ENCODE measurements at places on chromosomes 16 and 17.

DNA sequence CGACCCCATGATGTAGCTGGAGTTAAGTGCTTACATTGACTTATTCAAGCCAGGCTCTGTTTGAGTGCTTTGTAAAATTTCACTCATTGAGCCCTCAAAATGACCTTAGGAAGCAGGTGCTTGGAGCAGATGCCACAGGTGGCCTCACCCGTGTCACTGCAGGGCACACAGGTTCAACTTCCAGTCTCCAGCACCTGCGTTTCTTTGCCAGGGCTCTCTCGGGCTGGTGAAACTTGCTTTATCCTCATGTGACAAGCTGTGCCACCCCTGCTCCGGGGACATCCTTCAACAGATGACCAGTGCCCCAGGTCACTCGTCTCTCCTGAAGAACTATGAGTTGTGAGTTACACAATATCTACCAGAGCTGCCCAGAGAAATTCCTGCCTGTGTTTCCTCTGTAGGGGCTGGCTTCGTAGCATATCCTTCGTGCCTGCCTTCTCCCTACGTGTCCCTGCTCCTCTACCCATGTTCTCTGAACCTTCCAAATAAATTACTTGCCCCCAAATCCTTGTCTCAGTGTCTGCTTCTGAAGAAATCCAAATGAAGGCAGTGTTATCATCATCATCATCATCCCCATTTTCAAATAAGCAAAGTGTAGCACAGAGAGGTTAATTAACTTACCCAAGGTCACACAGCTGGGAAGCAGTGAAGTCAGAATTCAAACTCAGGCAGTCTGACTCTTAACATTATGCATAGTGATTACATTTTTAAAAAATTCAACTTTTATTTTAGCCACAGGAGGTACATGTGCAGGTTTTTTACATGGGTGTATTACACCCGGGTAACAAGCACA, 352.5 kb downstream of the NPIPA8 start:
- no peak for DNase-seq

- DNase-seq: peak; percentile 85
Measured at GRCh38 chr16:29994600-29995323, 655 bp downstream of the HIRIP3 start.

GRCh38 chr16:50601341-50601740, 53.1 kb downstream of the NKD1 start:
- no peak for DNase-seq

- no peak for DNase-seq
Measured at GRCh38 chr17:40910441-40910841, 25.4 kb upstream of the KRT20 start.

GRCh38 chr16:49849754-49850108, 6.2 kb downstream of the ZNF423 start:
- no peak for DNase-seq

GRCh38 chr17:65155622-65156021, 18.5 kb downstream of the RGS9 start:
- DNase-seq: no peak

GRCh38 chr17:71361656-71362450, 759.0 kb upstream of the SOX9 start:
- DNase-seq: no peak

- no peak for DNase-seq
Measured at GRCh38 chr17:8459107-8459506, 23.4 kb downstream of the NDEL1 start.

DNA sequence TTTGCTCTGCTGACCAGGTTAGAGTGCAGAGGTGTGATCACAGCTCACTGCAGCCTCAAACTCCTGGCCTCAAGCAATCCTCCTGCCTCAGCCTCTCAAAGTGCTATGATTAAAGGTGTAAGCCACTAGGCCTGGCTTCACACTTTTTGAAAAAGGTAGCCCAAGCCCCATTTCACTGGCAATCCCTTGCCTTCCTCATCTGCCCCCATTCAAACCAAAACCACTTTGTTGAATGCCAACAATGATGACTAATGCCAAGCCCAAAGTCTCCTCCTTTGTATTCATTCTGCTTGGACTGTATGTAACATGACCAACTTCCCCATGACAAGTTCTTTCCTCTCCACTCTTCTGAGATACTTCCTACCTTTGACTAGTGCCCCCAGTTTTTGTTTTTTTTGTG, 33.1 kb downstream of the N4BP1 start:
- peak; percentile 43 for DNase-seq

GRCh38 chr16:28108590-28109247, 45.2 kb upstream of the GSG1L start:
- no peak for DNase-seq

- no peak for DNase-seq
Measured at GRCh38 chr16:89829630-89830437, 1.6 kb downstream of the SPIRE2 start.

DNA sequence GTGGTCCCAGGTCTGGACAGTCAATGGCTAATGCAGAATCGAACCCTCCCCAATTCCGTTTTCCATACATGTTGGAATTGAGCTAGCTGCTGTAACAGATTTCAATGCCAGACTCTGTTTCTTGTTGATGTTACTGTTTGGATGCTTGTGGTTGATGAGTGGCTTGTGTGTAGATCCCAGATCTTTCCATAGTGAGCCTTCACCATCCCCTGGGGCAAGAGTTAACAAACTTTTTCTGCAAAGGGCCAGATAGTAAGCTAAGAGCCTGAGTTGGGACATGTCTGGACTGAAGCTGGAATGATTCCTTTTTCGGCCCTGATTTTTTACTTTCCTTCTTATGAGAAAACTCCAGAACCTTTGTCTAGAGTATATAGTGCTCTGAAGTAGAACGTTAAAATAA, 296.3 kb downstream of the CPPED1 start:
- no peak for DNase-seq

GRCh38 chr17:74199306-74200092, 4.0 kb upstream of the RPL38 start:
- DNase-seq: peak; percentile 84

GRCh38 chr17:18191967-18192366, 8.3 kb downstream of the ALKBH5 start:
- DNase-seq: no peak

DNA sequence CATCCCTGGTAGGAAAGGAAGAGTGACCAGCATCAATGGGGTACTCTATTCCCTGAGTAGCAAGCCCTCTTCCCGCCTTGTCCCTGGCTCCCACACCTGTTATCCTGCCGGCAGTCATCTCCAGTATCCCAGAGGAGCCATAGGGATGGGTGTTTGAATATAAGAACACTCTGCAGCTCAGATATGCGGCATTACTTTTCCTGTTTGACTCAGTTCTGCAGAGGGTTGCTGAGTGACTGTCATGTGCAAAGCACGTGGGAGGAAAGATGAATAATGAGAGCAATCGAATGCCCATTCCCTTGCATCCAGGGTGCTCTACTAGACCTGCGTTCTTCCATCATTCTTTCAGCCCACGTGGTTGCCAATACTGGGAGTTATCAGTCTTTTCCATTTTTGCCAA, 115.1 kb downstream of the PRKCB start:
- DNase-seq: no peak

DNA sequence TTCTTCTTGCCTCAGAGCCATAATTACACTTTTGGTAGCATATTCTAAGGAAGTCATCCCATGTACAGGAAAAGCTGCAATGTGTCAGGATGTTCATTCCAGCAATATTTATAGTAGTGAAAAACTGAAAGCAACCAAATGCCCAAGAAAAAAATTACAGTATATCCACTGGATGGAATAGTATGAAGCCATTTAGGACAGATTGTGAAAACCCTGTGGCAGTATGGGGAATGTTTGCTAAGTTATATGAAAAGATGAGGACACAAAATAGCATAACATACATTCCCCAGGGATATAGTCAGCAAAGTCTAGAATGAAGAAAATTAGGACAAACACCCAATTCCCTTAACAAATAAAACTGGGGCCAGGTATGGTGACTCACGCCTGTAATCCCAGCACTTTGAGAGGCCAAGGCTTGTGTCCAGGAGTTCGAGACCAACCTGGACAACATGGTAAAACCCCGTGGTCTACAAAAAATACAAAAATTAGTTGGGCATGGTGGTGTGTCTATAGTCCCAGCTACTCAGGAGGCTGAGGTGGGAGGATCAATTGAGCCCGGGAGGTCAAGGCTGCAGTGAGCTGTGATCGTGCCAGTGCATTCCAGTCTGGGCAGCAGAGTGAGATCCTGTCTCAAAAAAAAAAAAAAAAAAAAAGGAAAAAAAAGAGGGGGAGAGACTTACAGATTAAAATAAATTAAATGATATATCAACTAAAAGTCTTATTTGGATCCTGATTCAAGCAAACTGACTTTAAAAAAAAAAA, 2.3 kb downstream of the LRRC3C start:
- DNase-seq: no peak

DNA sequence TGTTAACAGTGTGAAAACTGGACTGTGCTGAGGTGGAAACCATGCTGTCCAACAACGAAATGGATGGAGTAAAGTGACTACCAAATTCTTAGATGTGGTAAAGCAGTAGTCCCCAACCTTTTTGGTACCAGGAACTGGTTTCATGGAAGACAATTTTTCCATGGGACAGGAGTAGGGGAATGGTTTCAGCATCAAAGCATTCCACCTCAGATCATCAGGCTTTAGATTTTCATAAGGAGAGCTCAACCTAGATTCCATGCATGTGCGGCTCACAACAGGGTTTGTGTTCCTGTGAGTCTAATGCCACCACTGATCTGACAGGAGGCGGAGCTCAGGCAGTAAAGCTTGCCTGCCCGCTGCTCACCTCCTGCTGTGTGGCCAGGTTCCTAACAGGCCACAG, 11.5 kb downstream of the SLX4 start:
- no peak for DNase-seq

DNA sequence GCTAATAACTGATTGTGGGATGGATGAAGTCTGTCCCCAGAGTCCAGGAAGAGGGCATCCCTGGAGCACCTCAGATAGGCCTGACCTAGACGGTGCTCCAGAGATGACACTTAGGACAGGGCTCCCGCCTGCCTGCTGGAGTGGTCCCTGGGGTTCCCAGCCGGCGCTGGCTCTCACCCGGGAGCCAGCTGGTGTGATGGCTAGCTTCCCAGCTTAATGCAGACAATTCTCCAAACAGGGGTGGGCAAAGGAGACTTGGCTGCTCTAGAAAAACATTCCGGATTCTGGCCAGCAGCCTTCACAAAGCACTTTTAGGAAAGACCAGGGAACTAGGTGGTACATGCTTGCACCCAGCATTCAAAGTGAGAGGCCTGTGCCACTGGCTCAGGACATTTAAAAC, 18.6 kb downstream of the ACE start:
- DNase-seq: no peak

DNA sequence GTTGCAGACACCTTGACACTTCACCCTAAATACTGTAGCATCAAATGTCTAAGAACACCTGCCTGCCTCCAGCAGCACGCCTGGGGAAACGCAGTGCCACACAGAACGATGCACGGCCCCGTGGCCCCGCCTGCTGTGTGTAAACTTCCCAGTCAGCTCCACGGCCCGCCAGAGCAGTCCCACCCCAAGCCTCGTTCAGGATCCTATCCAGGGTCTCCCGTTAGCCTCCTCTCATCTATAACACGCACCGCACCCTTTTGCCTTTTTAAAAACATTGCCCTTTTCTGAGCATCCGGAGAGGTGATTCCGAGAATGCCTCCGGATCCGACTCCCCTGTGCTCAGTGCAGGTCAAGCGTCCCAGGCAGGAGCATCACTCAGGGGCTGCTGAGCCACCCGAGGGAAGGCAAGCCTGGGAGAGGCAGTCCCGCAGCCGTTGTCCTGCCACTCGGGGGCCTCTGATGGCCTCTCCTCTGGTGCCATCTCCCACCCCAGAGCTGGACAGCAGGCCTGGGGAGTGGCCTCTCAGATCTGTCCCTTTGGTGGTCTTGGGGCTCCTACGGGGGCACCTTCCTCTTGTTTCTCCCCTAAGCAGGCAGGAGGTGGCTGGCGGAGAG, 37.9 kb upstream of the SLC38A10 start:
- no peak for DNase-seq

- peak; percentile 73 for DNase-seq
Measured at GRCh38 chr16:50547340-50548124, 664 bp upstream of the NKD1 start.

DNA sequence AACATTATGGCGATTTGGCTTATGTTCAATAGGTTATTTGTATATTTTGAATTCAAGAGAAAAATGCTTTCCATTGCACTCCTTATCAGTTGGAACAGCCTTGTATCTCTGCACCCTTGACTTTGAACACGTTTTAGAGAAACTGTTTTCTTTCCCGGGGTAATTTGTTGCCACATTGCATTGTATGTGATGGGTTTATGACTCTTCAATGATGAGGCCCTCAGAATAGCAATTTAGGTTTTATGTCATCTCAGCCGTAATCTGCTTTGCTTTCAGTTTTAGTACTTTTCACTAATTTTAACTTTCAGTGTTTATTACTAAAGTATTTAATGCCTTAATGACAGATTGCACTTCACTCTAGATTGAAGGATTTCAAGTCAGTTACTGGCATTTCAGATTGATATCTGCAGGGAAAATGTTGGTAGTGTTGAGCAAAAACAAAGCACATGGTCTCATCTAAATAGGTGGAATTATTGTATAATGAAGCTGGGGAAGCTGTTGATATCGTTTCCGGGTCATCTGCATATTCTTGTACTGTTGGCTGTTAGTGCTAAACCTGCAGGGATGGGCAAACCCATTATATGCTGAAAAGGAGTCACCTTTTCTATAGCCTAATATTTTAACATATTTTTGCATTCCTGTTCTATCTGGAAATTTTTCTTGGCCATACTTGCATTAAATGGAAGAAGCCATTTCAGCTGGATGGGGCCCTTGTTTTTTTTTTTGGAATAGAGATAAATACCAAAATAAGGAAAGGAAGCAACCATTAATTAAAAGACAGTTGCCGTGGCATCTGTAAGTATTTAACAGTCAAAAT, 2.0 kb downstream of the LUC7L3 start:
- DNase-seq: no peak

- no peak for DNase-seq
Measured at GRCh38 chr16:26806657-26807056, 260.1 kb upstream of the C16orf82 start.

DNA sequence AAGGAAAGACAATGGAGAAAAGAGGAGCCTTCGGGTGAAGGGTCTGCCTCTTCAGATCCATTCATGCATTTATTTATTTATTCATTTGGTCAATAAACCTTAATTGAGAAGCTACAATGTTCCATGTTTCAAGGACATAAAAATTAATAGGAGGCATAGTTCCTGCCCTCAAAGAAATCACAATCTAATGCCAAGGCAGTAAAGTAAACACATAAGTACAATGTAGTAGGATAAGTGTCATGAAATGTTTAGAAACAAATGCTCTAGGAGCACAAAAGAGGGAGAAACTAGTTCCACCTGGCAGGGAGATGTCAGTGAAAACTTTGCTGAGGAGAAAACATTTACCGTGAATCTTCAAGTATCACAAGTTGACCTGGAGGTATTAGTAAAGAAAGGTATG, 103.5 kb upstream of the NOG start:
- DNase-seq: no peak

Measured in stimulated activated CD8-positive, alpha-beta memory T cell treated with anti-CD3 and anti-CD28 coated beads, Interleukin-4, amount 100 ng/mL, for 48 hours (primary cell).